RWPE2 (cell line): ENCODE measurements at places on chromosomes 16 and 17.

- DNase-seq, result no peak
These were observed 53.3 kb upstream of the CCL2 start for GRCh38 chr17:34201767-34202166.

DNA sequence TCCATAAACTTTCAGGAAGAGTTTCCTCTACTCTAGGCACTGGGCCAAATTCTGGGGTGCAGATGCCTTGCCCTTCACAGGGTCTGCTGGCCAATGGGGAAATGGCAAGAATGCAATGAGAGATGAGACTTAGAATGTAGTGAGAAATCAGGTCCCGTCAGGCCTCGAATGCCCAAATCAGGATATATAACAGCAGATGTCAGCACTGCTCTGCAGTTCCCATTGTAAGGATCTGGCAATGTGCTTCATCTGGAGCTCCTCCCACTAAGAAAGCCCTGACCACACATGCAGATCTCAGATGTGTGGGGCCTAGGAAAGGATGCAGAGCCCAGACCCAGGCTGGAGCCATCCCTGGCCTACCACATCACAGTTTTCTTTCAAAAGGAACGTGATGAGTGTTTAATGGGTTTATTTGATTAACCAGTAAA, 13.9 kb upstream of the LPCAT2 start:
- DNase-seq, result no peak

- DNase-seq, result no peak
These were observed 10.5 kb upstream of the ITGAD start for GRCh38 chr16:31382485-31383161.

GRCh38 chr16:29926711-29927052, 656 bp upstream of the KCTD13 start:
- DNase-seq, result no peak

DNA sequence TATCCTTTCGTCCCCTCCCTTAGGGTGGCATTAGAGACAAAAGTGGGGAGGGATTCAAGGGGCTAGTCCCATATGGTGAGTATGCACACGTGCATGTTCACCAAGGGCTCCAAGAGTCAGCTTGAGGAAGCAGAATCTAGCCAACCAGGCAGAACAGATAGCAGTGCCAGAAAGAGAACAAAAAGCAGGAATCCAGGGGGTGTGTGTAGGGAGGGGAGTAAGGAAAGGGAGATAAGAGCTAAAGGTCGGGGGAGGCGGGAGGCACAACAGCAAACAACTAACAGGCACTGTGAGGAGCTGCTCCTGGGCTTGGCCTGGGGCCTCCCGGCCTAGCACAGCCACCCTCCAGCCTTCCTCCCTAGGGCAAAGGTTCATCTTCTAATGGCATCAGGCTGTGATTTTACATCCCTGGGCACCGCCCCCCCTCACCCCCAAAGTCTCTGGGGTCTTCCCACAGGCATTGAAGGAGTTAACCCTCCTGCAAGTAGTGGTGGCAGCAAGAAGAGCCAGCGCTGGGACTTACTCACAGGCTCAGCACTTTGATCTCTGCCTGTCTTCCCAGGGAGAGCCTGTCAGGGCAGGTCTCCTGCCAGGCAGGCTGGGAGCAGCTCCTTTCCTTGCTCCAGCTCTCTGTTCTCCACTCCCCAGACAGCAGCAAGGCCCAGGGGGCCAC, 12.4 kb upstream of the SUPT4H1 start:
- no peak for DNase-seq

GRCh38 chr17:38745545-38745944, 2.6 kb downstream of the PCGF2 start:
- no peak for DNase-seq

DNA sequence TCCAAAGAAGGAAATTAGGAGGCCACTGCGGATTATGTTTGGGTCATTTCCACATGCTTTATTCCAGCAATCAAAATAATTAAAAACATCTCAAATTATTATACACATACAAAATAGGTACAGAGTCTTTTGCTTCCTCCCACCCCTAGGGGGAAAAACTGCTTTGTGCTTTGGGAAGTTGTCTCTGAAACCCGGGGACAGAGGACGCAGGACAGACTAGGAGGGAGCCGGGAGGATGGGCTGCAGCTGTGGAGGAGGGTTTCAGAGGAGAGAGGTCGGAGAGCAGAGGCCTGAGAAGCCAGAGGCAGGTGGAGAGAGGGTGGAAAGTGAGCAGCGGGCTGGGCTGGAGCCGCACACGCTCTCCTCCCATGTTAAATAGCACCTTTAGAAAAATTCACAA, 17.4 kb downstream of the COL1A1 start:
- DNase-seq, result no peak

- no peak for DNase-seq
These were observed 77.0 kb upstream of the TNRC6C start for GRCh38 chr17:77881545-77881944.

DNA sequence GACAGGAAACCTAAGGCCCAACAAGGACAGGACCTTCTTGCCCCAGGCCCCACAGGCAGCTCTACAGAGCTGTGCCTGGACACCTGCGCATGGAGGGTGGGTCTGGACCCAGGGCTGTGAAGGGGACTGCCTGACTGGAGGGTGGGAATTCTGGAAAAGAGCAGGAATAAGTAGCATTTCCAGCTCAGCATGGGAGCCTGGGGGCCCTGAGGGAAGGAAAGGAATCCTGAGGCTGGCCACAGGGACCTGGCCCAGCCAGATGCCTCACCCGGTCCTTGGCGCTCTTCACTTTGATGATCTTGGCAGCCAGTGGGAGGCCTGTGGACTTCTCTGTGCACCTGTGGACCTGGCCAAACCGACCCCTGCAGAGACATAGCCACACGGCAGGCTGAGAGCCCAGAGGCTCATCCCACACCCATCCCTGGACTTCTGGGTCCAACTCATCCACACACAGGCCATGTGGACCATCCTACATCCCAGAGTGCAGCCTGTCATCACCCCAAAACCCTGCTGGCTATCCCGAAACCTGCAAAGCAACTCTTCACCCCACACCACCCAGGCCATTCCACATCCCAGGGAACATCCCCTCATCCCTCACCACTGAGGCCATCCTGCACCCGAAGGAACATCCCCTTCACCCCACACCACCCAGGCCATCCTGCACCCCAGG, 18.7 kb downstream of the MYLK3 start:
- DNase-seq, result no peak

GRCh38 chr16:66942981-66943380, 7.7 kb downstream of the CES2 start:
- DNase-seq, result no peak

DNA sequence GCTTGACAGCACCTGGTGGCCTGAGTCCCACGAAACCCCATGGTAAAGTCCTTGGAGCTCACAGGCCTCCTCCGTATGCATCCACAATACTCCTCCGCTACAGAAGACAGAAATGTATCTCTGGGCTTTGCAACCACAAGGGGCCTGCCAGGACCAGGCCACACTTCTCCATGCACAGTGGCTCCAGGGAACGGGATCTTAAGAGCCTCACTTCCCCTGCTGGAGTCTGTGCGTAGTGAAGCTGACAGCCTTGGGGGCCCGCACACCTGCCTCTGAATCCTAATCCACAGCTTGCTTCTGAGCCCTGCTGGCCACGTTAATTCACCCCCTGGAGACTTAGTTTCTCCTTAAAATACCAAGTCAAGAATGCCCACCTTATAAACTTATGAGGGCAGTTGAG, 125.7 kb downstream of the COPRS start:
- DNase-seq, result no peak

- DNase-seq, result no peak
These were observed 272.7 kb downstream of the MAF start for GRCh38 chr16:79327836-79328235.
